ENCODE measurements at places on chromosomes 13 and 19. TPM values are rescaled to one million over a fixed set of nuclear protein-coding genes. Genes with fewer than 3 reads are reported as not detected.

Gene RNF6
- 31.2 TPM for total RNA-seq

Gene ZNF560
- not detected for total RNA-seq

Gene ZNF564
- 1.1 TPM for total RNA-seq

Gene CLEC17A
- not detected for total RNA-seq

Gene DYRK1B
- total RNA-seq: 21.0 TPM

Gene PSPC1
- total RNA-seq: 51.1 TPM

Gene FFAR3
- 0.21 TPM for total RNA-seq

Gene DMPK
- total RNA-seq: 49.2 TPM

Gene GPC6
- 5.4 TPM for total RNA-seq

Gene KDELR1
- 439 TPM for total RNA-seq

Gene SYCN
- not detected for total RNA-seq

Gene SBK3
- 1.6 TPM for total RNA-seq

Gene CPAMD8
- 0.11 TPM for total RNA-seq

Gene TMEM91
- total RNA-seq: 3.7 TPM

Gene CEACAM5
- 1.7 TPM for total RNA-seq

Gene RHPN2
- total RNA-seq: 54.0 TPM

Gene MPV17L2
- total RNA-seq: 10.0 TPM

Data from A549 treated with GW870086 at 1 μM for 4 hours (cell line).